Hypothalamus (tissue), 51 donors: ENCODE measurements at places on chromosomes 16 and 17.
A peak's percentile ranks its signal among the peaks of the same experiment; 100 is the strongest.

DNA sequence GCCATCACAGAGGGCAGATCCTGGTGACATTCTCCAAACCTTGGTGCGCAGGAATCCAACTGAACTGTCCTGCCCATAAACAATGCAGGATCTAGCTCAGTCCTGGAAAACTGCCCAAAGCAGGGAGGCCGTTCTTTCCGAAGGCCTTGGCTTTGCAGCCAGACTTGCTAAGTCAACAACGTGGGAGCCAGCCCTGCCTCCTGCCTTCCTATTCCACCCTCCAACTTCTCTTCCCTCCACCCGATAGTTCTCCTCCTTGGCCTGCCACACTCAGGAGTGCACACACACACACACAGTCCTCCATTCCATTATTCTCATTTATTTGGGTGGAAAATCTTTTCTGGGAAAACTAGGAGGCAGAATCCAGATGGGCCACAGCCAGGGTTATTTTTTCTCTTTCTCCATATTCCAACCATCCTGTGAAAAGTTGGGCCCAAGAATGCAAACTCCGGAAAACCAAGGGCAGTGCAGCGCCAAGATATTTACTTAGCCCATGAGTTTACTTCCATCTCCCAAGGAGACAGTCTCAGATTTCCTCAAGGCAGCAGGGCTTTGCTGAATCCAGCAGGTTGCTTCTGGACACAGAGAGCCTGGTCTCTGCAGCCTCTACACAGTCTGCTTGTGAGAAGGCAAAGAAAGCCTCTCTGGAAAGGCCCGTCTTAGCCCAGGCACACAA, 15.8 kb downstream of the COPRS start:
- peak; percentile 6 for DNase-seq

DNA sequence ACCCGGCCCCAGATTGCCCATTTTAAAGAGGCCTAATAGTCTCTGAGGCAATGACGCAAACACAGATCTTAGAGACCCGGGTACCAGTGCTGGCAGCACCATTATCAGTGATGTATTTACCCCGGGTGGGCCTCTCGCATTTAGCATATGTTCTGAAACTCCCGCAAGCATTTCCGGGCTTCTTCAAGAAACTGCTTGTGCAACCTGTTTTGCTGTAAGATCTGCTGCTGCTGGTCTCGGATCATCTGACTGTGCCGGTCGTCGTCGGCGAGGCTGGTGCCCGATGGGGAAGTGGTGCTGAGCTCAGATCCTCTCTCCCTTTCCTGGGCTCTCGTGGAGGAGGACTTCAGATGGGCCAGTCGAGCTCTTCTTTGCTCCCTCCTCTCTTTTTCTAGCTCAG, 12.5 kb downstream of the CEP295NL start:
- no peak for DNase-seq

- no peak for DNase-seq
Measured at GRCh38 chr17:44847586-44847985, at the start of gene HIGD1B. Gene HIGD1B (plus strand): TSS chr17:44847883. CDS start chr17:44848153, 270 bp downstream.

DNA sequence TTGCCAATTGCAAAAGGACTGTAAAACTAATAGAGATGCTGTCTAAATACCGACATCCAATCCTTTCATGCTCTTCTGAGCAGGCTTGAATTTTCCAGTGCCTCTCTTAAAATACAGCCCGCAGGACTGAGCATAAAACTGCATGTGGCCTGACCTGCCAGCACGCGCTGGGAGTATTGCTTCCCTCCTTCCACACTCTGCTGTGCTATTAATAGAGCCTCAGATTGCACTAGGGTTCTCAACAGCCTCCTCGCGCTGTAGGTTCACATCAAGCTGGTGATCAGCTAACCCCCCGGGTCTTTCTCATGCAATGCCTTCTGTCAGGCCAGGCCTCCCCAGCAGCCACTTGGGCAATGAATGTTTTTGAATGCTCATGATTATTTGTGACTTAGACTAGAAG, 14.2 kb upstream of the MSI2 start:
- DNase-seq, result no peak

GRCh38 chr16:24993722-24994686, 21.2 kb downstream of the ARHGAP17 start:
- no peak for DNase-seq

- no peak for DNase-seq
Measured at GRCh38 chr17:63295839-63296590, 150.1 kb downstream of the CYB561 start.

DNA sequence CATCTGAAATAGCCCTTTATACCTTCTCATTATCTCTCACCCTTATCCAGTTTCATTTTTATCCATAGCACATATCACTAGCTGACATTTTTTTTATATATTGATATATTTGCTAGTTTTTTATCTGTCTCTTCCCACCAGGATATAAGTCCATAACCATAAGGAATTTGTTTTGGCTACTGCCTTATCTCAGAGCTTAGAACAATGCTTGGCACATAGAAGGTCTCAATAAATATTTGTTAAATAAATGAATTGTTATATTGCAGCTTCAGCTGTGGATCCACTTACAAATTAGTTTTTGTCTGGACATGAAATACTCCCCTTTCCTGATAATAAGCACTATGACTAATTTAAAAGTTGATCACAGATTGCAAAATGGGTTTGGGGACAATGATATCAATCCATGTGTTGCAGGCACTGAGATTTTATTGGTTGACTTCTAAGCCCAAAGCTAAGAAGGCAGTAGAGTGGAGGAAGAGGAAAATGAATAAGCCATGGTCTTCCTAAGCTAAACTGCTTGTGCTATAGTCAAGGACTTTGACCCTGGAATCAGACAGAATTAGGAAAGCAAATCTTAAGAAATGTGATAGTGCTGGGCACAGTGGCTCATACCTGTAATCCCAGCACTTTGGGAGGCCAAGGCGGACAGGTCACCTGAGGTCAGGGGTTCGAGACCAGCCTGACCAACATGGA, 31.9 kb upstream of the YPEL2 start:
- DNase-seq, result no peak

- no peak for DNase-seq
Measured at GRCh38 chr17:70107904-70108565, 33.0 kb downstream of the KCNJ16 start.

DNA sequence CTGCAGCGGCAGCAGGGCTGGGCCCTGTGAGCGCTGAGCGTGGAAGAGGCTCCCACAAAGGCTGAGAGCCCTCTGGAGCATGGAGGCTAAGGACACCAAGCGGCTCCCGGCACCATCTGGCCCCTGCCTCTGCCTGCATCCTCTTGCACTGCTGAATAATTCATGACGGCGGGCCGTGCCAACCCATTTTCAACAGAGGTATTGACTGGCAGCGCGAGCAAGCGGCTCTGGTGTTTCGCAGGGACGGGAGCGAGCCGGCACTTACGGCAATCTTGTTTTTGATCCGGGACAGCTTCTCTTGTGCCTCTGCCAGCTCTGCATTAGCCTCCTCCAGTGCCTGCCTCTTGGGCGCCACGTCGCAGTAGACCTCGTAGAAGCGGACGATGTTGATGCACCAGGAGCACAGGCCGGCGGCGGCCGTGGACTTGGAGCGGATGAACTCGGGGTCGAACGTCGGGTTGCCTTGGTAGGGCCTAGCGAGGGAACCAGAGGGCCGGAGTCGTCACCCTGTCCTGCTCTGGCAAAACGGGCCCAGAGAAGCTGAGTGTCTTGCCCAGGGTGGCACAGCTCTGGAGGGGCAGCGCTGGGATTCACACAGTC, 80.4 kb downstream of the PGS1 start:
- peak; percentile 76 for DNase-seq

- peak; percentile 12 for DNase-seq
Measured at GRCh38 chr17:37710344-37710886, 34.4 kb downstream of the HNF1B start.

DNA sequence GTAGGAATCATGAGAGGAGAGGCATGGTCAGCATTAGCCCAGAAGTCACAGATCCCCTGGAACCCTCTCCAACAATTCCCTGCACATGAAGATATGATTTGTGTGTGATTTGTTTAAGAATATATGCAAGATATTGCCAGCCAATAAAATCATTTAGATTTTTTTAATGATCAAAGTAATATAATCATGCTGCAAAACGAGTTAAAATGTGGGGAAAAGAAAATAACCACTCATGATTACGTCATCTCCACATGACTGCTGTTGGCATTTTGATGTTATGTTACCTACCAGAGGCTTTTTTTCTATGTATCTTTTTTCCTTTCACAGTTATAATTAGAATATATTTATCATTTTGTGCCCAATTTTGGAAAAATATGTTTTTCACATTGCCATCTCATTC, 22.4 kb downstream of the SLC35G3 start:
- no peak for DNase-seq

GRCh38 chr17:57918017-57918895, 37.0 kb downstream of the CUEDC1 start:
- no peak for DNase-seq

DNA sequence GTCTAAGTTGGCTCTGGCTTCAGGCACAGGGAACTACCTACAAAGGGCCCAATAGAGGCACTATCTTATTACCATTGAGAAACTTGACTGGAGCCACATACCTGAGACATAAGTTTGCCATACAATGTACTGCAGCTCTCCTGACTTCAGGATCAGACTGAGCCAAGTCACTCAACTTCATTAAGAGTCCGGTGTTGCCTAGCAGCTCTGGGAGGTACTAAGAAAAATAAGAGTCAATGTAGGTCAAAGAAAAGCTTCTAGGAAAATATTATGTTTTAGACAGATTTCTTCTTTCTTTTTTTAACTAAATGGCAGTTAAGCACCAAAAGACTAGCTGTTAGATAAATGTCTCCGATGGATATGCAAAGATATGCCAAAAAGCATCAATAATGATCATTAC, 5.7 kb downstream of the HEATR6 start:
- DNase-seq, result no peak

DNA sequence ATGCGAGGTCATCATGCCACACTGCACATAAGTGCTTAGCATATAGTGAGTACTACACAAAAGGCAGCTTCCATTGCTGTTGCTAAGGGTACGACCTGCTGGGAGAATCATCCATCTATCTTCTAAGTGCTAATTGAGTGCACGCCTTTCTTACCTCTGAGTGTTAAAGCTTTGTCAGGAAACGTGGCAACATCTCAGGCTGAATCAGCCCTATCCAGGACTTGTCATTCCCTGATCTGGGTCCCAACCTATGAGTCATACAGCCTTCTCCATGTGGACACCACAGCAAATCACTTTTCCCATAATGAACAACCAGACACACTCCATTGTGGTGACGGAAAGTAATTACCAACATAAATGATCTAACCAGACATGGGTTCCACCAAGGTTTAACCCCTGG, 201.1 kb upstream of the MAF start:
- DNase-seq, result no peak

GRCh38 chr17:79137789-79138165, 63.2 kb downstream of the ENGASE start:
- DNase-seq, result no peak

- DNase-seq, result no peak
Measured at GRCh38 chr16:11307639-11308492, 26.7 kb upstream of the PRM1 start.

DNA sequence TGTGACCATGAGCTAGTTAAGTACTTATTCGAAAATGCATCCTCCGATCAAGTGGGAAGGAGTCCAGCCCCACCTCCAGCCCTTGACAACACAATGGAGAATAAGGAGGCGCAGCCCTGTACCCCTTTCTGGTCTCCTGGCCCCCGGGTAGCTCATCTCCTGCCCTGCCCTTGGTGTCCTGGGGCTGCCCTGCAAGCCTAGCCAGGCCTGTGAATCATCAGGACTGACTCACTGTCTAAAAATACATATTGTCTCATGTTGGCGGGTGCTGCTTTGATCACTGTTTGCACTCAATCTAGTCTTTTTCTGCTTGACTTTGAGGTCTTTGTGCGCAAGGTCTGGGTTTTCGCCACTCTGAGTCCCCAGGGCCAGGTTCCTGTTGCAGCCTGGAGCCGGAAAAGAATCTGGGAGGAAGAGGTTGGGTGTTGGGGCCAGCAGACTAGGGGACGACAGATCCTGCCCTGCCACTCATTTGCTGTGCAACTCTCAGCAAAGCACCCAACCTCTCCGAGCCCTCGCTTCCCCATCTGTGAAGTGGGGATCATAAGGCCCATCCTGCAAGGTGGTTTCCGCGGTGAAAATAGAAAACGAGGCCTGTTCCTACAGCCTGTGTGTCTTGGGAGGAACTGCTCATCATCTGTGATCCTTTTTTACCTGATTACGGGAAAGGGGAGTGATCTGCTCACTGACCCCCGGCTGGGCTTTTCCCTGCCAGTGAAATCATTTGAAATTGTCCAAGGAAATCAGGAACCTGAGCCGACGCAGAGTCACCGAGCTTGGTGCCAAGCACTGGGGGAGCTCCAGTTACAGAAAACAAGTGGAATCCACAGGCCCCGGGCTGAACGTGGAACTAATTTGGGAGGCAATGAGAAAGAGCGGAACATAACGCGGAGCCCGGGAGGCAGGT, 230.4 kb downstream of the PARN start:
- no peak for DNase-seq

DNA sequence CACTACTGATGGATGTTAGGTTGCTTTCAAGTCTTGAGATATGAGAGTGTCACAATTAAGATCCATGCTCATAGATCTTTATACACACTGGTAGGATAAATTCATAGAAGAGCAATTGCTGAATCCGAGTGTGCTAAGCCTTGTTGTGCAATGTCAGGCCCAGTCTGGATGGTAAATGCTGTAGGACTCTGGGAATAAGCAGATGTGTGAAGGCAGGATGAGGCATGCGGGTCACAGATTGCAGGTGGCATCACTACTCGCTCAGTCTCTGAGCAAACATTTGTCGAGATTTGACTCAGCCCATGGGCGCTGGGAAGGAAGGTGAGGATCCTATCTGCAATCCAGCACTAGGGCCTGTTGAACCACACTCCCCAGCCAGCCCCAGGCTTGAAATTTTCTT, 40.7 kb downstream of the TMEM186 start:
- DNase-seq, result no peak

DNA sequence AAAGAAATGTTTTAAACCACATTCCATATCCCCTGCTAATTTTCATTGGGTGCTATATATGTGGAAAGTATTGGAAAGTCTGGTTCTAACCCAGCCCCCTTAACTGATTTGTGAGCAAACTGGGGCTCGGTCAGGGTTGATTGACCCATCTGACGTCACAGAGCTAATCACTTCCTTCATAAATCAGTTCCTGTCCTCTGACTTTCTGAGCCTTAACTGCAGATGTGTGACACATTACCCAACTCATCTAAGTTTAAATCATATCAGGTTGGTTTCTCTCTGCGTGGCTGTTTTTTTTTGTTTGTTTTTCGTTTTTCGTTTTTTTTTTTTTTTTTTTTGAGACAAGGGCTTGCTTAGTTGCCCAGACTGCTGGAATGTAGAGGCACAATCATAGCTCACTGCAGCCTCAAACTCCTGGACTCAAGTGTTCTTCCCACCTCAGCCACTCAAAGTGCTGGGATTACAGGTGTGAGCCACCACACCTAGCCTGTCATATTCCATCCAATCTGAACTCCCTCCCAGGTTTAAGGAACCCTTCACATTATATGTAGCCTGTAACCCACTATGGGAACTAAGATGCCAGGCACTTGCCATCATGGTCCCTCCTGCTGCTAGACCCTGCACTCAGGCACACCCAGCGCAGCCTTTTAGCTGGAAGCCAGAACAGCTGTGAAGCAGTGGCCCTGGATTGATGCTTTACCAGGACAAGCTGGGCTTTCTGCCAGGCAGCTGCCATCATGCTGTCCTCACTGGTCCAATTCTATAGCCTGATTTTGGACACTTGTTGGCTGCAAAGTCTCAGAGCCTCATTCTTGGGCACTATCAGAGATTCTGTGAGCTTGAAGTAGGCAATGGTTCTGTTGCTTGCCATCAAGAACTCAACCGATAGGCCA, 6.9 kb upstream of the BPTF start:
- no peak for DNase-seq
